ENCODE measurements at places on chromosomes 5 and 9. TPM values are rescaled to one million over a fixed set of nuclear protein-coding genes. Genes with fewer than 3 reads are reported as not detected.

The ENC1 gene
- 155 TPM for total RNA-seq

The ARAP3 gene
- 69.0 TPM for total RNA-seq

The IFNB1 gene
- not detected for total RNA-seq

DNA sequence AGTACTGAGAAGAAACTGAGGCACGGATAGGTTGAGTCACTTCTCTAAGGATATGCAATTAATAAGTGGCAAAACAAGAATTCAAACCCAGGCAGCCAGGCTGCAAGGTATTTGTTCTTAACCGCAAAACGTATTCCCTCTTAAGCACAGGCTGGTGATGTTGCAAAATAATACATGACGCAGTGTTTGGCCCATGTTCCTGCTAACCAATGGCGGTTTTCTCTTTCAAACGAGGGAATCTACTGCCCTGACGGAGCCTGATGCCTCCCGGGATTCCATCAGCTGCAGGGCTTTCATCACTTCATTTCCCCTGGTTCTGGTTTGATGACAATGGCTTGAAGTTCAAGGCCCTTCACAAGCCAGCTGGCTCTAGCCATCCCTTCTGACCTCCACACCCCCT is 154.8 kb downstream of the SLIT3 start:
- DNase-seq = no peak

DNA sequence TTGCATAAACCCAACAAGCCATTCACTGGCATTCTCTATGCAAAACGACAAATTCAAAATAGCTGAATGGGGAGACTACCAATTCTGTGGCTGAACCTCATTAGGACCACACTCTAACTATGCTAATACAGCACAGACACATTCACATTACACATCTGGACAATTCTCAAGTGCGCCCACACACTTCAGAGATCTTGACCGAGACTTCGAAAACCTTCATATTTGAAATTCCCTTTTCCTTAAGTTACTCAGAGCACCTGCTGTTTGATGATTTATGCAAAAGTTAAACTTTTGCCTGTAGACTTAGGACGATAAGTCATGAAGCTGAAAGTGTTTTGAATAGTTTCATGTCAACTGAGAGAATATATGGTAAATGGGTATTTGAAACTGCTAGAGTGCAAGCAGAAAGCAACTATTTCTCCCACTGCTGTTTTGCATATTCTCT is 111.9 kb downstream of the FBN2 start:
- no peak for DNase-seq

DNA sequence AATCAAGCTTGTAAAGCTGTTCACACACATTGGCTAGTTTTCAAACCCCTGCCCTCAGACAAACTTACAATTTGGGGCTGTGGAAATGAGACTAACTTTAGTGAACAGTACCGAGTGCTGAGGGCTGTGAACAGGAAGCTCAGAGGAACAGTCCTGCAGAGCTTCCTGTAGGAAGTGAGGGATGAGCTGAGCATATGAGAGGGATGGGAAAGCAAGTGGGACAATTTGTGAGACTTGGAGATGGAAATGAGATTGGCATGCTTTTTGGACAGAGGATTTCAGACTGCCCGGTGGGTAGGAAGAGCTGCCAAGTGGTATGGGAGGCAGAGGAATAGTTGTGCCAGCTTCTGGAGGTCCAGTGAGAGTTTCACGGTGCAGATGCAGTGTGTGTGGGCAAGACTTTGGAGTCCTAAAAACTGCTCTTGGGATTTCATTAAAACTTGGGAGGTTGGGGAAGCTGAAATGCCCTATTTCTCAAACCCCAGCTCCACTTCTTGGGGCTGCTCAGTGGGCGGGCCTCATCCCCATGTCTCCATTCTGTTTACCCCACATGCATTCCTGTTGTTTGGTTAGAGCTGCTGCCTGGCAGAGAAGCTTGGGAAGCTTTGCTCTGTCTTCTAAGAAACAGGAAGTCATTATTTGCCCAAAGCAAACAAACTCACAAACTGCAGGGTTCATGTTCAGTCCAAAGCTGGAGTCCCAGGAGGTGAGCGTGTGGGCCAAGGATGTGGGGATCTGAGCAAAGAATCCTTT is 267.5 kb downstream of the ZSWIM6 start:
- no peak for DNase-seq

DNA sequence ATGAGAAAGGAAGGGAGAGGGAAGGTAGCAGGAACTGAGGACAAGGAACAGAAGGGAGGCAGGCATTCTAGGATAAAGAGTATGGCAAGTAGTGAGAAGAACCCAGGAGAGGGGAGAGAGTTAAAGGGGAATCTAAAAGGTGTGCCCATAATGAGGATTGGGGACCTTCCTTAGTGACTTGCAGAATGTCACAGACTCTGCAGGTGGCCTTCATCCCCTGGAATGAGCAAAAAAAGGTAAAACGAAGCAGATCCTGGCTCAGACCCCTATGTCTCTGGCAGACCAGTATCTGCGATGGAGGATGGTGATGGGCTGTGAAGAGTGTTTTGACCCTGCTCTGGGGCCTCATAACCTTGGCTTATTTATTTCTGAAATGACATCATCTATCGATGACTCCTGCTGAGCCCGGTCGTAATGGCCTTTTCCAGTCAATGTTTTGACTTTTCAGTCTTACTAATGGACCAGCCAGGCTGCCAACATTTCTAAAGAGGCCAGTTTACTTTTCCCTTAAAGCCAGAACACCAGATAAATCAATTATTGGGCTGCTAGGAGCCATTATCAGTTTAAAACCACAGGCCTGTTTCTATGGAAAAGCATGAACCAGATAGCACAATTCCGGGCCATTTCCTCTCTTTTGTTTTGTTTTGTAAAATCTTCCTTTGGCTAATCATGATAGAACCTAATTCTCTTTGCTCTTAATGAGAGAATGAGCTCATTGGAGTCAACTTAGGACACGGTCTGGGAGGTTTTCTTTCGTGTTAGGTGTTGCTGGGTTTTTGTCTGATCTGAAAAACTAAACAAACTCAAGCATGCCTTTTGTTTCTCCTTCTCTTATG is 3.1 kb downstream of the TMOD1 start:
- no peak for DNase-seq

GRCh38 chr5:39986614-39987013 is 561.8 kb upstream of the DAB2 start:
- DNase-seq = no peak

GRCh38 chr5:101346447-101346846 is 443.4 kb upstream of the ST8SIA4 start:
- DNase-seq = no peak

DNA sequence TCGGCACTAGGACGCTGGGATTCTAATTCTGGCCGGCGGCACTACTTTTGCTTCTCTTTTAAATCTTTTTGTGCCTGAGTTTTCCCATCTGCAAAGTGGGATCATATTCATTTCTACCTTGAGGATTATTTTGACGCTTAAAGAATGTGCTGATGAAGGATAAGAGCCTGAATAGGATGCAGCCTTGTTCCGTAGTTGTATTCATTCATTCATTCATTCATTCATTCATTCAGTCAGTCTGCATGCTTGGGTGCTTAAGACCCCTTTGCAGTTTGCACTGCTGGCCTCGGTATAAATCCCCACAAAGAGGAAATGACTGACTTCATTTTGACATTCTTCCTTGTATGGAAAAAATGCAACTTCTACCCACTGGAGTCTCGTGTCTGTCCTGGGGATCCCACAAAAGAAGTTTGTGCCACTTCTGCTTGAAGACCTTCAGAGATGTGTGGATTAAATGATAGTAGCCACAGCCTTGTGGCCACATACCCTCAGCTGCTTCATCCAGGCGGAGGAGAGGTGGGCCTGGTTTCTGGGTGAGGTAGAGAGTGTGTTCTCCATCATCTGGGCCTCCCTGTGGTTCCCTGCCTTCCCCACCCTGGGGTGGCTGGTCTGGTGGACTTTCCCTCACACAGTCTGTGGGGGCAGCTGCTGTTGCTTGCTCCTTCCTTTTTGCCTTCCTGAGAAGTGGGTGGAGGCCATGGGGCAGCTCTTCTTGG is 62.6 kb downstream of the PPARGC1B start:
- no peak for DNase-seq

DNA sequence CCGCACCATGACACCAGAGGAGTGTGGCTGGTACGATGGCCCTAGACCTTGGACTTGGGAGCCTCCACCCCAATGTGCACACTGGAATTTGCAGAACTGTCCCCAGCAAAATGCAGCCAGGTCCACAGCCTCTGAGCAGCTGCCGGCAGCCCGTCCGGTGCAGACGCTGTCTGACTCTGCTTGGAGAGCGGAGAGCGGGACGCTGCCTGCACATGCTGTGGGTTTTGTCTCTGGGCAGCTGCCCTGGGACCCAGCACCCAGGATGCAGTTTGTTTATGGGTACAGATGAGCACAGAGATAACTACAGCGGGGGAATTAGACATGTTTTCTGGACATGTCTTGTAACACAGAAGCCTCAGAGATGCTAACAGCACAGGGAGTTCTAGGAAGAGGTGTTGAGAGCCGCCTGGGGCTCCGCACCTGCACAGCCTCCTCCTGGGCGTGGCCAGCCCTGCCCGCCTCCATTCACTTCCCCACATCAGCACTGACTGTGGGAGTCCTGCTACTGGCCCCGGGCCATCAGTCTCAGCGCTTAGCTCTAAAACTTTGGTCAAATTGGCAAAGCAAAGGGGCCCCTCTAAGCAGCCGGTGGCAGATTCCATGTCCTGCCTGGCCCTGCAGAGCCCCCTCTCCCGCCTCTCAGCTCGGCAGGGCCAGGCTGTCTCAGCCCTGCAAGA is 159.6 kb downstream of the IRX2 start:
- DNase-seq = no peak

DNA sequence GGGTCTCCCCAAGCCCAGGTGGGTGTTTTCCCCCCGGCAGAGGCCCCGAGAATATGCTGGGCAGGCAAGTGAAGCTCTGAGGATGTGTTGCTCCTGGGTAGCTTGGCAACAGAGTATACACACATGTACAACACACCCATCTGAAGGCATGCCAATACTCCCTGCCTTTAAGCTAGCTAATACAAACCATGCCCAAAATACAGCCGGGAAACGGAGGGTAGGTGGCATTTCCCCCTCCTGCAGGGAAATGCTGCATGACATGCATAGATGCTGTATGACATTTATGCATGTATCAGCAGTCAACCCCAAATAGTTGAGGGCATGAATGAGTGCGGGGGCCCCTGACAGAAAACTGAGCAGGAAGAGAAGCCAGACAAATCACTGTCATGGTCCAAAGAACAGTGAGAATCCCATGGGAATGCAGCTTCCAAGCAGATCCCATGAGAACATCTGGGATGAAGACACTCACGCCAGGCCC is 614.1 kb downstream of the EBF1 start:
- DNase-seq = no peak

DNA sequence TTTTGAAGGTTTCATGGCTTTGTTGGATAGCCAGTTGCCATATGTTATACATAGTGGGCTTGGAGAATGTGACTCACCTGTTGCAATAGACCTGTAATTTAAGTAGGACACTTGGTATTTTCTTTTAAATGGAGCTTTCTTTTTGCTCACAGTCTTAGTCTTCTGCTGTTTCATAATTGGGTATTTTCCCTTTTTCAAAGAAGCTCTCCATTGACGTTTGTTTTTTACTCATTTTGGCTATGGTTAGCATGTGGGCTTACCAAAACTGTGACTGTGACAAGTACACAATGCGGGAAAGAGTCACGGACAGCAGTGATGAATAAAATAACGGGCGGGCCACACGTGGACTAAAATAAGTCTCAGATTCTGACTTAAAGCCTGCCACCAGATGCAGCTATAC is 23.2 kb upstream of the RNF20 start:
- DNase-seq = no peak
